ENCODE measurements at places on chromosomes 4 and X.

DNA sequence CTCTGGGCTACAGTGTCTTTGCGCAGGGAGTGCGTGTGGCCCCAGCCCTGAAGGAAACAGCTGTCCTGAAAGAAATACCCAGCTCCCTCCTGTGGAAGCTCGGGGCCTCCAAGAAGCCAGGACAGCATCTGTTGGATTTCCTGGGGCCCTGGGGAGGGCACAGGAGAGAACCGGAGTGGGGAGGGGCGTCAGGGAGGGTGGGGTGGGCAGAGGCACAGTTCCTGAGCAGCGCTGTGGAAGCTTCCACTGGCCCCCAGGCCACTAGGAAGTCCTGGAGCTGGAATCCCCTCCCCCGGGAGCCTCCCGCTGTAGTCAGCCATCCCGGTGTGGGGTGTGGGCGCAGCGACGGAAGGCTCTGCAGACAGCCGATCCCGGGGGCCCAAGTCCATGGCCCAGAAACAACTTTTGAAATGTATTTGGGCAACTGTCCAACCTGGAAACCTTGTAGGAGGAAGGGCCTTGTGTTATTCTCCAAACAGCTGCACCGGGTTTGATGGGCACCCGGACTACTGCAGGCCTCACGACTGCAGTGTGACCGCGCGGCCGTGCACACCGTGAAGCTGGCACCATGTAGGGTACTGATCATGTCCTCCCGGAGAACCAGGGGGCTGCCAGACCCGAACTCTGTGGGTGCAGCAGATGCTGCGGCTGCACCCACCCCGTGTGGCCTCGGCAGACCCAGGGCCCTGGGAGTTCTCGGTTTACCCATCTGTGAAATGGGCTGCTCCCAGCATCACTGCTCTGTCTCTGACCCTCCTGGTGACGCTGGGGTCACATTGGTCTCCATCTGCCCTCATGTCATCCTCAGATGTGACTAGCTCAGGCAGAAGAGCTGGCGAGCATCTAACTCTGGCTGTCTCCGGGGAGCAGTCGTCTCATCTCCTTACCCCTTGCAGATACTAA is 68.5 kb upstream of the HMX1 start:
- DNase-seq, result no peak

GRCh38 chrX:21745756-21746155 is 12.2 kb downstream of the SMPX start:
- peak; percentile 8 for DNase-seq

- DNase-seq, result no peak
Measured at GRCh38 chr4:54197926-54198325, 31.2 kb upstream of the PDGFRA start.

- peak; percentile 7 for DNase-seq
Measured at GRCh38 chrX:129359269-129359668, 164.0 kb downstream of the SMARCA1 start.

DNA sequence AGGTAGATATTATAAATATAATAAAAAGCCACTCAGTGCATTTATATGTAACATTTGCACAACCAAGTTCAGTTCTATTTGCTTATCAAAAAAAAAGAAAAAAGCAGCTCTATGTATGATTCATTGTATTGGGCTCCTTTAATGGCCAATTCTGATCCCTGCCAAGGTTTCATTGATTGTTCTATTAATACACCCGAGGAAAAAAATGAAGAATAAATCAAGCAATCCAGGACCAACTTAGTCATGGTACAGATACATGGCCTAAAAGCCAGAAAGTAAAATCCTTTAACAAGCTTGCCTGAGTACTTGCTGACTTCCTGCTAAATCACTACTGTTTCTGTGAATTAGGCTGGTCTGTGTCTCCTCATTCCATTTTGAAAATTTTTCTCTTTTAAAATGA is 77.6 kb upstream of the PCDH7 start:
- no peak for DNase-seq

DNA sequence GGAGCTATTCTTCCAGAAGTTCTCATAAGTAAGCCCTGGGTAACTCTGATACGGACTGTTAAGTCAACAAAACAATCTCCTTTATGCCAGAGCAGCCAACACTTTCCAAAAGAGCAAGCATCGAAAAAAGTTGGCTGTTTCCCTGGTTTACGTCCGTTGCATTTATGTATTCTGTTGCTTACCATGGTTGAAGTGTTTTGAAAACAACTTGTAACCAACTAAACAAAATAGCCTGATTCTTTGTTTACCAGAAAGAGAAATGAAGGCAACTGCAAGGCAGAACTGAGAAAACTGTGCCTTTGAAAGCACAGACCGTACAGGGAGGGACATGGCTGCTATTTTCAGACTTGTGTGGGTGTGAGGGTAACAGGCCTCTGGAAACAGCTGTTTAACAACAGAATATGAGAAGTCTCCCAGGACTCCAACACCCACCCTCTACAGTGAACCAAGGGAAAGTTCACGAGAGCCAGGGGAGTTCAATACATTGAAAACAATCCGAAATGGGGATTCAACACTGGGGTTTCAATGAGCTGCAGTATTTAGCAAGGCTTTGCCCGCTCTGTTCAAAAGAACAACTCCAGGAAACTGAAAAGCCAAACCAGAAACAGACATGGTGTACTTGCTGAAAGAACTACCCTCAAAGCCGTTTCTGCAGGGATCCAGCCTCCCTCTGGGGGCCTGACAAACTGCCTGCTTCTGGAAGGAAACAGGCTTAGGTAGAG is 95.8 kb upstream of the EGFL6 start:
- peak; percentile 64 for DNase-seq

GRCh38 chr4:120922381-120923206 is at the start of gene PRDM5:
PRDM5 (minus strand) TSS chr4:120922726; CDS start chr4:120922608, 118 bp downstream.
- DNase-seq, result no peak

DNA sequence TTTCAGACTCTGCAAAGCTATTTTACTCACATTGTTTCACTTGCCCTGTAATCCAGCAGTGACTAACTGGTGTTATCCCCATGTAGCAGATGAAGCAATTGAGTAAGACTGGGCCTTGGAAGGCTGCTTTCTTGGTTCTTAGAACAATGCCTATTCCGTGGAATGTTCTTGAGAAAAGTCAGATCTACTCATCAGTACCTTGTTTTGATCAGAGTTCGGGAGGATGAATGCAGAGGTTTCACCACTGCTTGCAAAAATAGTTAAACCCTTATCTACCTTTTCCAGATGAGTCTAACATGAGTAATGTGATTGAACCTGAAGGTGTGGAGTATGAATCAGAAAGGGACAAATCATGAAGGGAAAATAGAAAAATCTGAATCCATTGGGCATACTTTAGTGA is 1.8 kb downstream of the MAOB start:
- DNase-seq, result no peak

DNA sequence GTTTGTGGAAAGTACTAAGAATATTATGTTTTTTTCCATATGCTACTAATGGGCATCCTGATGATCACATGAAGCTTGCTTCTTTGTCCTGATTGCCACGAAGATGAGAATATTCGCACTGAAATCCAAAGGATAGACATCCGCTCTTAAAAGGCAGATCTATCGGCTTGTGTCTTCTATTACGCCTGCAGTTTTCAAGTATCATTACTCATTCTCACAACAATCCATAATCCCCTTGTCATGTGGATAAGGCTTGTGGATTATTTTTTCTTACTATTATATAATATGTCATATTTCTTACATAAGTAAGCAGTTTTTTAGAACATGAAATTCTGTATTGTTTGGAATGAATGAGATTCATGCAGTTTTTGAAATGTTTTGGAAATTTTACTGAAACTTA is 62.8 kb downstream of the KCNIP4 start:
- no peak for DNase-seq

- peak; percentile 38 for DNase-seq
Measured at GRCh38 chrX:135974279-135974856, 580 bp upstream of the MMGT1 start.

DNA sequence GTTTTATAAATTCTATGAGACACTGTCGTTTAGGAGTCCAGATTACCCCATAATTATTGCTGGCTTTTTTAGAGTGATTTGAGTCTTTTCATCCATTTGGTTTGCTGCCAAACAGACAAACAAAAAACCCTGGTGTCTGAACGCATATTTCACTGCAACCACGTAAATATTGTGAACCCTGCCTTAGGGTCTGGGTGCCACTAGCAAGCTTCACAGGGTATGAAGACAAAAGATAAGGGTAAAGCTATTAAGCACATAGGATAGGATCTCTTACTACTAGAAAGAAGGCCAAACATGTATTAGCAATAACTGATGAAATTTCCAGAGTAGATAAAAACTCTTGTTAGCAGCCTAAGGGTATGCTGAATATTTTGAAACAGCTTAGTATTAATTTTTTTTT is 143.3 kb downstream of the BANK1 start:
- DNase-seq, result no peak

GRCh38 chr4:54498661-54499111 is 159.1 kb upstream of the KIT start:
- no peak for DNase-seq

DNA sequence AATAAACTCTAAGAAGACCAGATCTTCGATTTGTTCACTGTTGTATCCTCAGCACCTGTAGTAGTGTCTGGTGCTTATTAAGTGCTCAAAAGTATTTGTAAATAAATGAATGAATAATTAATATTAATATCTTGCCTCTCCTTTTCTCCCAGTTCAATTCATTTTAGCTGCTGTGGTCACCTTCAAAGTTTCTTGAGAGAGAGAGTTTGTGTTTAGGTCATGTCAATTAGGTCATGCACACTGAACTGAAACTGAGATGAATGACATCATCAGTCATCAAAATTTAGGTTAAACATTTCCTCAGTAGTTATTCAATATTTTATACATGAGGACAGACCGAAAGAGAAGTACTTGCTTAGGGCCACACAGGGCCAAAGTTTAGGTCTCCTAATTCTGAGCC is 73.5 kb downstream of the ANXA3 start:
- DNase-seq, result peak; percentile 70

GRCh38 chr4:103197765-103198110 is 405 bp downstream of the CENPE start:
- peak; percentile 3 for DNase-seq

- DNase-seq, result no peak
Measured at GRCh38 chrX:45794323-45794994, 593.8 kb upstream of the DIPK2B start.

DNA sequence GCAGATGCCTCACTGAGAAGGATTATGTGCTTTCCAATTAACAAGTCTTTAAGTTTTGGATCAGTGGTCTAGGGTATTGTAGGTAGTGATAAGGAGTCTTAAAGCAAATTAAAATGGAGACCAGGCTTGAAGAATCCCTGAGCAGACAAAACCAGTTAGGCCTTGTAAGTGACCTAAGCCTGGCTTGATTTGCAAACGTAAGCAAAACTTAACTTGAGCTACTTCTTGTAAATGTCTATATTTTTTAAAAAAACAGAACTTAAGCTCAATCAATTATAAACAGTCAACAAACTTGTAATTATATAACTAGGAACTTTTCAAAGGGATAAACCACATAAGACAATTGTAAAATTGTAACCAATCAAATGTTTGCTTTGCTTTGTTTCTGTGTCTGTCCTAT is 72.7 kb upstream of the NALF2 start:
- no peak for DNase-seq

DNA sequence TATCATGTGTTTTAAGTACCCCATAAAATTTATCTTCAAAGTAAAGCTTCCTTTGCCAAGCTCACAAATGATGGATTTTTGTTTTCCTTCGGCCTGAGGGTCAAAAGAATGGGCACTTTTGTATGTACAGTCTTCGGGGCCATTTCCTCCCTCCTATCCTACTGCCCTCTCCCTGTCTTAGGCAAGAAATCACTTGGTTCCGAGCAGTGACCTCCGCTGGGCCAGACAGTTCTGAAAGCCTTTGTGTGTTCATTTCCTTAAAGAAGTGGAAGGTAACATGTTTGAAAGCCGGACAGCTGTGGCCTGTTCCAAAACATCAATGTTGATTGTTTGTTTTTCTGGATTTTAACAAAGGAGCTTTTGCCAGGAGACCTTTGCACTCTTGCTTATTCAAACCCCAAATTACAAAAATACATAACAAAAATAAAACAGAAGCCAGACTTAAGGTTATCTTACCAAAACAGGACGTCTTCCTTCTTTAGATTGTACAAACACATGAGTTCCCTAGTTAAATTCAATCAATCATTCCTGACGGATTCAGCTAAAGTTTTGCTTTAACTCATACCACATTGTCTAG is 110.6 kb upstream of the LIMCH1 start:
- DNase-seq, result no peak

GRCh38 chrX:53321230-53321942 is 40.0 kb upstream of the IQSEC2 start:
- DNase-seq, result no peak

- peak; percentile 66 for DNase-seq
Measured at GRCh38 chr4:37881811-37882210, 9.1 kb upstream of the TBC1D1 start.

DNA sequence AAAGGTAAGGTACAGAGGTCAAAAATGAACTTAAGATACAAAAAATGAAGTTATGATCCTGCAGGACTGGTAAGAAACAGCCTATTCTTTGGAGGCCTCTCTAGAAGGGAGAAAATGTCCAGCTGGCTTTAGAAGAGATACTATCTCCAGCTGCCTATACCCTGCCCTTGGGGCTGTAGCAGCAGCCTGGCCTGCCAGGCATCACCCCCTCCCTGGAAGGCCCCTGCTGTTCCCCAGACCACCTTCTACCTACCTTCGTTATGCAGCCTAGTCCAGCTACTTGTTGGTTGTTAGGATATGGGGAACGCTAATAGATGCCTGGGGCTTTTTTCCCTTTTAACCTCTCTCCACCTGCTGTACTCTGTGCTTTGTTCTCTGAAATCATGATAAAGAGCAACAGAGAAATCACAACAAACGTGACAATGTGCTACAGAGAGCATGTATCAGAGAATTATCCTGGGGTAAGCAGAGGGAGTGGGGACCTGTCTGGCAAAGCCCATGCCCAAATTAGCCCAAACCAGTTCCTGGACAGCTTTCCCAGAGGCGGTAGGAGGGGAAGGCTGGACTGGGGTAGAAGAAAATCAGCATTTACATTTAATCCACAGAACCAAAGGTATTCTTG is 34.5 kb downstream of the FRMD7 start:
- no peak for DNase-seq

GRCh38 chr4:187270154-187270553 is 546.5 kb upstream of the FAT1 start:
- DNase-seq, result no peak

DNA sequence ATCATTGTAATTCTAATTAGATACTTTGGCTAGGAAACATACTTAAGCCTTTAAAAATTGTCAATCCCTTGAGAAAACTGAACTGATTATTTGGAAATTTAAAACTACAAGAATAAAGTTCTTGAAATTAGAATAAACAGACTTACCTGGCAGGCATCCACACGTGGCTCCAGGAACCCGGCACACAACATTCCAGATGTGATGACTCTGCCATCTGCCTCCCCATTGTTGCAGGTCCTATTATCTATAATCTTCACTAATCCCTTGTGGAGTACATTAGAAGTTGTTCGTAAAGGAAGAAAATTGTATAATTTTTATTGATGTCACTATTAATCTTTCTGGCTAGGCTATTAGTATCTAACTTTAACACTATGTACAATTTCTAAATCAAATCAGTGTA is 16.2 kb upstream of the GNRHR start:
- no peak for DNase-seq

DNA sequence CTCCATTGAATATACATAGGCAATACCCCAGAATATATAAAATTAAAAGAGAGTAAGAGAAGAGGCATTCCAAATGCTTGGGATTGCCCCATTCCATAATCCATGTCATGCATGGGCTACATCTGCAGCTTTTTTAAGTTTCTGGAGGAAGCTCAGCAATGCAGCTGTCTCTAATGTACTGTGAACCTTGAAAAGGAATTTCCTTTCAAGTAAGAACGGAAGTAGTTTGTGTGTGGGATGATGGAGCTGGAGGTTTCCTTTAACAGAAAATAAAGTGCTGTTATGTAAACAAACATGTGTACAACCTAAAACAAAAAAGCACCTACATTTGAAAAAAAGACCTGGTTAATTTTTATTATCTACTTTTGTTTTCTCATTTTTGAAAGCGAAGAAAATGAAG is 303.5 kb downstream of the BMPR1B start:
- no peak for DNase-seq

Data from inflammatory macrophage treated with lipopolysaccharide for 4 hours (primary cell).